Activated effector memory CD4-positive, alpha-beta T cell treated with Interleukin-2 at 50 U/mL for 16 hours (primary cell): ENCODE measurements at places on chromosomes 6 and 20.

DNA sequence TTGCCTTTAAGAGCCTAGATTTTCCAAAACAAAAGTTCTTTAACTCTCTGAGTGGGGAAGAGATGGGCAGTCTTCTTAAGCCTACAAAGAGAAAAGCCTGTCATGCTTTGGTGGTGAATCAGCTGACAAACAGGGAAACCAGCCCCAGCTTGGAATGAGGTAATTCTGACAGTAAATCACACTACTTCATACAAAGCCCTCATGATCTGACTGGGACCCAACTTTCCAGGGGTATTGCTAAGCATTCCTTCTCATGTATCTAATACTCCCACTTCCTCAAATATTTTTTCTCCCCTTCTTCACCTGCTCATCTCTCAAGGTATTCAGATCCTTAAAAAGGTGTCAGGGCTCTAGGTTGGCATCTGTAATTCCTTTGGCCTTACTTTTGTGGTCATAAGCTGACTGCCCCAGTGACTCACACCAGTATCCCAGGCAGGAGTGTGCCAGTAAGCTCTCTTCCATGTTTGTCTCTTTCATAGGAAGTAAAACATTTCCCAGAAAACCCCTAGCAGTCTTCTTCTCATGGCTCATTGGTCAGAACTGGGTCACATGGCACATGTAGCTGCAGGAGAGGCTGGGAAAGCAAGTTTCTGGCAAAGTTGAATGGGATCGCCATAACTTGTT, 15.0 kb upstream of the TBC1D22B start:
- DNase-seq: no peak

DNA sequence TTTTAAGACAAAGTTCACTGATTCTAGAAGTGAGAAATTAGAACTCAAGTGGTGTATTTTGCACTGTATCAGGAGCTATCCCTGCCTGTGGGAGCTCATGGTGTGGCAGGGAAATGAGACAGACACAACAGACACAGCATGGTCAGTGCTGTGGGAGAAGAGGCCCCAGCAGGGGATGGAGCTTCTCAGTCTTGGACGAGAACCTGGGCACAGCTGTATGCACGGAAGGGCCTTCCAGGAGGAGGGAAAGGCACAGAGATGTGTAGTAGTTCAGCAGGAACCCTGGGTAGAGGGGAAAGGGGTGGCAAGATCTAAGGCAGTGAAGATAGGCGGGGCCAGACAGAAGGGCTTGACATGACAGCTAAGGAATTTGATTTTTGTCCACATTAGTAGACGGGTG, 48.8 kb upstream of the KIF25 start:
- no peak for DNase-seq

DNA sequence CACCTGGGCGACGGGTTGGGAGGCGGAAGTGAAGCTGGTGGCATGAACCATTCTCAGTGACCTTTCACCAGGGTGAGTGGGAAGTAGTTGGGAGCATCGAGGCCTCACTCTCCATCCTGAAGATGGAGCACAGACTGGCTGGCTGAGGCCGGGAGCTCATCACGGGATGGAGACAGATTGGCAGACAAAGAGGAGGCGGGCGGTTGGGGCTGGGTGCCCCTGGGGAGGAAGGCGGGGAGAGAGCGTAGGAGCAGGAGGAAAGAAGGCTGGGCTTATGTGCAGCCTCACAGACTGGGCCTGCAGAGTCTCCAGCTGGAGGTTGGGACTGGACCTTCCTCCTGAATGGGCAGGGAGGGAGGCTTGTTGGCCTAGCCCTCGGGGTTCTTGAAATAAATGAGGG, 44.2 kb upstream of the SCRT2 start:
- no peak for DNase-seq

- no peak for DNase-seq
Observed at GRCh38 chr6:101462576-101462975, 69.1 kb downstream of the GRIK2 start.

GRCh38 chr20:60057866-60058807, 99.9 kb downstream of the CDH26 start:
- DNase-seq: peak; percentile 22

- no peak for DNase-seq
Observed at GRCh38 chr20:32354592-32355416, 3.3 kb upstream of the ASXL1 start.
